ENCODE measurements at places on chromosomes 5 and 9.

DNA sequence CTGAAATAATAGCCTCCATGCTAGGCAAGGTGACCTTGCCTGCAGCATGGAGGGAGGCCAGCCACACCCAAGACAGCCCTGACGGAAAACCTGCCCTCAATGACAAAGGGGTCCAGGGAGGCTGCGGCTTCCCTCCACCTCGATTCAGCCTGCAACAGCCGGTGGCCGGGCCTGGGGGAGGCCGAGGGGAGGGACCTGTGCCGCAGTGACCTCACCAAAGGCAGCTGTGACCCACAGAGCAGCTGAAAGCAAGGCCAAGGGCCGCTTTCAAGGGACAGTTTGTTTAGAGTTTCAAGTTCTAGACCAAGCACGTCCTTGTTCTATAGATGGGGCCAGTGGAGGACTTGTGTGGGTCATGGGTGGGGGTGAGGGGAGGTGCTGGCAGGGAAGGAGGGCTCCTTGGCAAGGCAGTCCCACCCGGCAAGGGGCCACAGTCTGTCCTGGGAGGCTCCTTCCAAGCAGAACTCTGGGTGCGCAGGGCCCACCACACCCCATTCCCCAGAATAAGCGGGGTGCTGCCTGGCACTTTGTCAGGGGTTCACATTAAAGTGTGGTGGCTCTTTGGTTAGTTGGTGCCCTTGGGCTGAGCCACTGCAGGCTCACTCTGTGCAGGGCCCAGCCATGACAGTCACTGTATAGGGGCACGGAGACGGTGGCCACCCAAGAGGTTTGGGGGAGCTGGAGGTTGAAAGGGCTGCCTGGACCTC is 226.5 kb downstream of the FANCC start:
- DNase-seq, result no peak

DNA sequence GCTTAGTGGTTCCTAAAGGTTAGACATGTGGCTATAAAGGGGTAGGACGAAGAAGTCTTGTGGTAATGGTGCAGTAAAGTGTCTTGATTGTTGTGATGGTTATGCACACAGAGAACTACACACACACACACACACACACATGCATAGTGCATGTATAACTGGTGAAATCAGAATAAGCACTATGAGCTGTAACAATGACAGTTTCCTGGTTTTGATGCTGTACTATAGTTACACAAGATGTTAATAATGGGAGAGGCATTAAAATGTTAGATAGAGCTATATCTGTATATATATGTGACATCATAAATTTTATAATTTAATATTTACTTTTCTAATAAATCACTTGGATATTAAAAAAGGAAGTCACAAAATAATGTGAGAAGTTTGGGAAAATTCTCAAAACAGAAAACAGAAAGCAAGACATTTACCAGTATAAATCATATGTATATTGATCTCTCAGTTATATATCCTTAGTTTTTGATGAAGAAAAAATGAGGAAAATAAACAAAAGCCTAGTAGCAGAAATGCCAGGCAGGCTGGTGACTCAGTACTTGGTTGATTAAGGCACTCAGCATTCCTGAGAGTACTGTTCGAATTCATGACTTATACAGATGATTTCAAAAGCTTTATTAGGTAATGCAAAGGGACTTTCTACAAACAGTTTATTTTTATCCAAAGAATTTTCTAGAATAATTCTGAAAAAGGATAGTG is 350.5 kb upstream of the DAB2 start:
- no peak for DNase-seq

GRCh38 chr9:78354989-78355388 is 58.1 kb downstream of the PSAT1 start:
- DNase-seq, result no peak

- DNase-seq, result no peak
Measured at GRCh38 chr5:138952962-138953361, 77.8 kb upstream of the LRRTM2 start.

- DNase-seq, result no peak
Measured at GRCh38 chr5:110590187-110590586, 136.3 kb downstream of the TMEM232 start.

- no peak for DNase-seq
Measured at GRCh38 chr5:142813220-142813619, 43.0 kb downstream of the ARHGAP26 start.

DNA sequence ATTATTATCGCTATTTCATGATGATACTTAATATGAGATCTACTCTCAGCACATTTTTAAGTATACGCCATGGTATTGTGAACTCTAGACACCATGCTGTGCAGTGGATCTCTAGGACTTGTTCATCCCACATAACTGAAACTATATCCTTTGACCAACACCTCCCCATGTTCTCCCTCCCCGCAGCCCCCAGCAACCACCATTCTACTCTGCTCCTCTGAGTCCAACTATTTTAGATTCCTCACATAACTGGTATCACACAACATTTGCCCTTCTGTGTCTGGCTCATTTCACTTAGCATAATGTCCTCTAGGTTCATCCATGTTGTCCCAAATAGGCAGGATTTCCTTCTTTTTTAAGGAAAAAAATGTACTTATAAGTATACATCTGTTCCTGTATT is 6.6 kb upstream of the TBC1D2 start:
- no peak for DNase-seq

- DNase-seq, result no peak
Measured at GRCh38 chr9:34362614-34363214, 14.0 kb downstream of the MYORG start.

DNA sequence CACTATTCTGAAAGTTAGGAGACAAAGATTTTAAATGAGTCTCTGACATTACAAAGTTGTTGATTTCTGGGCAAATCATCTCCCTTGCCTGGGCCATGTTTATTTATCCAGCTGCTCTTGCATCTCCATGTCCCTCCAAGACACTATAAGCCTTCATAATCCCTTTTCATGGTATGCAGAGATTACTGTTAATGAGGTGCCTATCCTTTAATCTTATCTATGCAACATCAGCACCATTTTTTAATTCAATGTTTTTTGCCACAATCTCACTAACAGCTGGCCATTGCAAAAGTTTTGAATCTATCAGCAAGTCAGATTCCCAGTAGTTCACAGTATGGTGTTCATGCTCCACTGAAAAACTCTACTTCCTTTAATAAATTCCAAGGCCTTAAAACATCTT is 108.5 kb upstream of the PTPRD start:
- no peak for DNase-seq

Data from DMS153 (cell line).